ENCODE measurements at places on chromosomes 13 and 19.
A peak's percentile ranks its signal among the peaks of the same experiment; 100 is the strongest.

DNA sequence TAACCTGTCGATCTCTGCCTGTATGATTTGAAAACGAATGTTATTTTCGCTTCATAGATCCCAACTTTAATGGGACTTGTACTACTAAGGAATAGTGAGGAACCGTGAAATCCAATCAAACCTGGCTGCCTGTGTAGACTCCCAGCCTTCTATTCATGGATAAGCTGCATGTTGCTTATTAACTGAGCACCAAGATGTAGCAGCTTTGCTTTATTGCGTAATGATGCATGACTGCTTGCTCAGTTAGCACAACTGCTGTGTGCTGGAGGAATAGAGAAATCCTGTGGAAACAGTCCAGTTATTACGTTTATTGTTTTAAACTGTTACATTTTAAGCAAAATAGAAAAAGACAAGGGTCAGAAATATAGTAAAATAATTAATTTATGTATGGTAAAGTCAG, 108.2 kb downstream of the SHISA2 start:
- DNase-seq: peak; percentile 77

GRCh38 chr19:53519446-53519845, 18.5 kb upstream of the ZNF331 start:
- no peak for DNase-seq

GRCh38 chr13:47455626-47456025, 545.4 kb downstream of the SUCLA2 start:
- no peak for DNase-seq

- DNase-seq: no peak
These were observed 30.4 kb downstream of the NOTCH3 start for GRCh38 chr19:15170345-15170744.

DNA sequence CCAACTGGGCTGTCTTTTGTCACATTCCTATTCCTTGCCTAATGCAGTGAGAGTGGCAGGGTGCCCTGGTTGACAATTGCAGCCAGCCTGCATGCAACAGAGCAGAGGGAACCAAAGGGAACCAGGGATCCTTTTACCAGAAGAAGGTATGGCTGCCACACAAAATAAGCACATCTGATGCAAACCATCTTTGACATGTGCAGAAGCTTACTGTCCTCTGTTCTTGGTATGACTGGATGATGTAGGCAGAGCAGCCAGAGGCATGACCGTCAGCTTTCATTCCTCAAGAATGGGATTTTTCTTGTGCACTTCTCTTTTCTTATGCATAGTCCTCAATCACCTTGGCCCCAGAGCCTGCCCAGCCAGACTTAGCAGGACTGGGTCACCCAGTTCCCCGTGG, 116.1 kb downstream of the UQCRFS1 start:
- no peak for DNase-seq

DNA sequence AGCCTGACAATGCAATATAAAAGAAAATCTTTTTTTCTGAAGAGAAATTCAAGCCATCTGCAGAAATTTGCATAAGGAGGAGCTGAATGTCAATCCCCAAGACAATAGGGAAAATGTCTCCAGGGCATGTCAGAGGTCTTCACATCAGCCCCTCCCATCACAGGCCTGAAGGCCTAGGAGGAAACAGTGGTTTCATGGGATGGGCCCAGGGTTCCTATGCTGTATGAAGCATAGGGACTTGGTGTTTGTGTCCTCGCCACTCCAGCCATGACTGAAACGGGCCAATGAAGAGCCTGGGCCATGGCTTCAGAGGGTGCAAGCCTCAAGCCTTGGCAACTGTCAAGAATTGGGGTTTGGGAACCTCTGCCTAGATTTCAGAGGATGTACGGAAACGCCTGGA, 883.5 kb downstream of the UQCRFS1 start:
- no peak for DNase-seq

GRCh38 chr19:17950310-17951156, 16.4 kb upstream of the KCNN1 start:
- DNase-seq: no peak

GRCh38 chr13:43301346-43301969, 278.1 kb downstream of the DNAJC15 start:
- no peak for DNase-seq

DNA sequence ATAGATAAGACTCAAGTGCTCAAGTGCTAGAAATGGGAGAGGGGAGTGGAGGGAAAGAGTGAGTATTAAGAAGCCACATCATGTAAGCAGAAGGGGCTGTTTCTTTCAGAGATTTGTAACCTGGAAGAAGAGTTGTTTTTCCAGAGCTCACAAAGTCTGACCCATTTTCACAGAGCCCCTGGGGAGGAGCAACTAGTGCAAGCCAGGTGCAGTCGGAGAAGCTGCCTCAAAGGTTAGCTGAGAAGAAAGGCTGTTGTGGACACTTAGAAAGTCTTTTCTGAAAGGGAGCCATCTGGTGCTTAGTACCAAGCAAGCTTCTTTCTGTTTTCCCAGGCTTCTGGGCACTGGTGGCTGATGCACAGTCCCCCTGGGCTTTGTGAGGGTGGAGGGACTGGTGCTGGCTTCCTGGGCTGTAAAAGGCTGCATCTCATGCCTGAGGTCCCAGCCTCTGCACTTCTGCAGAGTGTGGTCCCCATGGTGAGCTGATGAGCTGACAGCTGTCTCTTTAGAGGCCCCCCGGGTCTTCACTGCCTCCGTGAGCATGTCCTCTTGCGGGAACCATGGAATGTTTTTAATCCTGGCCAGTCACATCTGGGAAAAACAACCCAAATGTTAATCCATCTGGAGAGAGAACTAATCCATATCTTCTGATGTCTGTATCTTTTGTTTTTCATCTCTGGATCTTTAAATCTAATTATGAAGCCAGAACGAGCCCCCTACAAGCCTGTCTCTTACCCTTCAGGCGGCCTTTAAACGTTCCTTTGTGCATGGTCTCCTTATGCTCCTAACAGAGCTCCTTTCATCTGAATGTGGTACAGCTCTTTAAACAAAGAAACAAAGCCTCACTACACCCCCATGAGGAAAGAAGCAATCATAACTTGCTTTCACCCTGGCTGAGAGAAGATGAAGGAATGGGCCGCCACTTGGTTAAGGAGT, 40.2 kb downstream of the OLFM4 start:
- DNase-seq: no peak

GRCh38 chr13:30181888-30182651, 125.3 kb downstream of the KATNAL1 start:
- no peak for DNase-seq

DNA sequence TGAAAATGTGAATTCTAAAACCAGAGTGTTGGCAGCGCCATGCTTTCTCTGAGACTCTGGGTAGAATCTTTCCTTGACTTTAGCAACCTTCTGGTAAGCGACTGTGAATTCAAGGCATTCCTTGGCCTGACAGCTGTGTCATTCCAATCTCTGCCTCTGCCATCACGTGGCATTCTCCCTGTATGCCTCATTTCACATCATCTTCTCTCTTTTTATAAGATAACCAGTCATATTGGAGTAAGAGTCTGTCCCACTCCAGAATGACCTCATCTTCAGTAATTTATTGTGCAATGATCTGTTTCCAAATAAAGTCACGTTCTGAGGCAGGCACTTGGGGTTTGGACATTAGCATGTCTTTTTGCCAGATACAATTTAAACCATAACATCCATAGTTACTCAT, 103.4 kb upstream of the POSTN start:
- peak; percentile 94 for DNase-seq

DNA sequence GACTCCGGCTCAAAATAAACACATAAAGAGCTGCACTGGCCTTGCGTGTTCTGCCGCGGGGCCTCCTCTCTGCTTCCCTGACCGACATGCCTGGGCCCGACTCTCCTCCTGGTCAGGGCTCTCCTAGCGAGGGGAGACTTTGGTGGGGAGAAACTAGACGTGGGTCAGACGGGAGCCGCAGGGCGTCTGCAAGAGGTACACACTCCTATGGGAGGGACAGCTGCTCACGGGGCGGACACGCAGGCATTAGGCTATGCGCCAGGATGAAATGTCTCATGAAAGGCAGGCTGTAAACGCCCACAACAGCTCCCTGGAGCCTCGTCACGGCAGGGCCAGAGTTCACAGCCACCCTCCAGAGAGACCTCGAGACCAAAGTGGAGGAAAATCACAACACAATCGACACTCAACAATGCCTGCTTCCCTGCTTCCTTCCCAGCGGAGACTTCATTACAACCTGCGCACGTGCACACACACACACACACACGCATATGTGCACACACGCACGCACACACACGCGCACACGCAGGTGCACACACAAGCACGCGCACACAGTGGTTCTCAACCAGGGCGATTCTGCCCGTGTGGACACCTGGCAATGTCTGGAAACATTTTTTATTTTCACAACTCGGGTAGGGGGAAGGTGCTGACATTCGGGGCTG, 5.8 kb downstream of the SLC39A3 start:
- no peak for DNase-seq

DNA sequence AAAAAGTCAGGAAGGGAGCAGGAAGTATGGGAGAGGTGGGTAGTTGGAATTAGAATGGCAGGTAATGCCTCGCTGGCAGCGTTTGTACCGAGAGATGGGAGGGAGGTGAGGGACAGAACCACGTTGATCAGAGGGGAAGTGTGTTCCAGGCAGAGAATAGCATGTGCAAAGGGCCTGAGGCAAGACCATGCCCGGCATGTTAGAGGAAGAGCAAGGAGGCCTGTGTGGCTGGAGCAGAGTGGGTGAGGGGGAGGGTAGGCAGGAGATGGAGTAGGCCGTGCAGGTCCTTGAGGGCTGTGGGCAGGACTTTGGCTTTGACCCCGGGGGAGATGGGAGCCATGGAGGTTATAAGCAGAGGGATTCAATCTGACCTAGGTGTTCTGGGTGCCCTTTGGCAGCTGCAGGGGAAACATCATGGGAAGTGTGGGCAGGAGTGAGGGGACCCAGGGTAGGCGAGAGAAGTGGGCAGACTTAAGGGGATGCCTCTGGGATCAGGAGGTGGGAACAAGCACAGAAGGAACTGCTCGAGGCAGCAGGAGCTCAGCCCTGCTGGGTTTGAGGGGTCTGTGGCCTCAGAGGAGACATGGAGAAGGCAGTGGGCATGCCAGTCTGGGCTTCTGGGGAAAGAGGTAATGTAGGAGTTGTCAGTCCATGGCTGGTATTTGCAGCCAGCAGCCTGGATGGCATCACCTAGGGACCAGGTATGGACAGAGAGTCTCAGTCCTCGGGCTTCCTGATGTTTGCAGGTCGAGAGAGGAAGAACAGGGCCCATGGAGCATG, 48.8 kb downstream of the CD320 start:
- DNase-seq: no peak

- no peak for DNase-seq
These were observed 79.5 kb upstream of the MYO16 start for GRCh38 chr13:108549934-108550333.

DNA sequence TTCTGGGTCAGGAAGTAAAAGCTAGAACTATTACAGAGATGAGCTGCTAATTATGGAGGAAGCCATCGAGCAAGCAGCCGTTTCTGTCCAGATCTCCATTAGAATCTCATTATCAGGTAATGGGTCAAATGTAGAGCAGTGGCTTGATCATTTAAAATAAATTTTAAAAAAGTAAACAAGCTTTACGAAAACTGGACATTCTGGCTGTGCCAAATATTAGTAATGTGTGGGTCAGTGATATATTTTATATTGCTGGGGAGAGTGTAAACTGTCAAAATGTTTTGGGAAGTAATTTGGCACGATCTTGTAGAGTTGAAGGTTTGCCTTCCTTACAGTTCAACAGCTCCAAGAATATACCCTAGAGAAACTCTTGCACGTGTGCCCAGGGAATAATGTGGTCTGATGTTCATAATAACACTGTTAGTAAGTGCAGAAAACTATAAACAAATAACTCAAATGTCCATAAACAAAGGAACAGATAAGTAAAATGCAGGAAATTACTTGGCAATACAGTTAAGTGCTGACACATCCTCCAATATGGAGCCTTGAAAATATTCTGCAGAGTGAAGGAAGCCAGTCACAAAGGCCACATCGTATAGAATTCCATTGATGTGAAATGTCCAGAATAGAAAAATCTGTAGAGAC, 127.2 kb upstream of the UBL3 start:
- DNase-seq: no peak

- no peak for DNase-seq
These were observed 44.4 kb downstream of the TSHZ3 start for GRCh38 chr19:31304831-31305312.

DNA sequence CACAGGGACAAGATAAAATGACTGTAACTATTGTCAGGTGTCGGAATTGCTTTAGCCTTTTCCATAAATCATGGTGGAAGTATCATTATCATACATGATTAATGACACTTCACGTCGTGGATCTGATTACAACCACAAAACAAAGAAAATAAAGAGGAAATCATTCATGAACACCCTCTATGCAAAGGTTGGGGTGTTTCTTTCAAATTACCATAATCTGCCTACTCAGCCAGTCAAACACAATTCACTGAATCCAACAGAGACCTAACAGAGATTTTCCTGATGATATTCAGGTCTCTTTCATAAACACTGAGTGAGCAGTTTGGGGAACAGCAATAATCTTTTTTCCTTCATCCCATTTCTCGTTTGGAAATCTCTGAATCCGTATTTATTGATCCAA, 625.6 kb downstream of the DCT start:
- DNase-seq: no peak

- no peak for DNase-seq
These were observed 10.9 kb downstream of the TIMM13 start for GRCh38 chr19:2416321-2417097.

DNA sequence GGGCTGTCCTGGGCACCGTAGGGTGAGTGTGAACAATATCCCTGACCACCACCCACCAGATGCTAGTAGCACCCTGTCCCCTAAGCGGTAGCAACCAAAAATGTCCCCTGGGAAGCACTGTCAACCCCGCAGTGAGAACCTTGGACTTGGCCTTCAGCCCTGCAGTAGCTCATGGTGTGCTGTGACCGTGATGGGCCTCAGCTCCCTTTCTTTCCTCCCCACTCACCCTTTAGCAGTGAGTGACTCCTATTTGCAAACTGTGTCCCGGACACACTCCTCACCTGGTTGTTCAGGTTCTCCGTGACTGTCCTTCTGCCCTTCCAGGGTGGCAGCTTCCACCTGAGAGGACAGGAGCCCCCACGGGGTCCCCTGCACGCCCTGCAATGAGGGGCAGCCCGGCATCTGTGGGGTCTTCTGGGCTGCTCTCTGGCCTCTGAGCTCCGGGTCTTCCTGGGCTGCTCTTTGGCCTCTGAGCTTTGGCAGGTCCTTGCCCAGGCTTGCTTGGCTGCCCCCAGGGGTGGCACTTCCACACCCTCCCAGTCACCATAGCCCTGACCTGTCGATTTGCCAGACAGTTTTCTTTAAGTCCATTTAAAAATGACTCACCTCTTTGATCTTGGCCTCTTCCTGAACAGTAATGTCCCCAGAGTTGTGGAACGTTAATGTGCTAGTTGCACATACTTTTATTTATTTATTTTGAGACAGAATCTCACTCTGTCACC, 3.8 kb downstream of the KDM4B start:
- no peak for DNase-seq

- DNase-seq: no peak
These were observed 171.9 kb downstream of the KLF5 start for GRCh38 chr13:73230716-73231115.

- no peak for DNase-seq
These were observed 419.3 kb upstream of the GPC6 start for GRCh38 chr13:92807353-92807752.

- DNase-seq: no peak
These were observed 570.9 kb downstream of the GPC6 start for GRCh38 chr13:93797463-93797862.
